ENCODE measurements at places on chromosomes 1 and 21.
A peak's percentile ranks its signal among the peaks of the same experiment; 100 is the strongest.

- no peak for DNase-seq
Observed at GRCh38 chr1:52613636-52614373, 11.6 kb downstream of the GPX7 start.

- DNase-seq: no peak
Observed at GRCh38 chr1:97660431-97661105, 260.3 kb downstream of the DPYD start.

DNA sequence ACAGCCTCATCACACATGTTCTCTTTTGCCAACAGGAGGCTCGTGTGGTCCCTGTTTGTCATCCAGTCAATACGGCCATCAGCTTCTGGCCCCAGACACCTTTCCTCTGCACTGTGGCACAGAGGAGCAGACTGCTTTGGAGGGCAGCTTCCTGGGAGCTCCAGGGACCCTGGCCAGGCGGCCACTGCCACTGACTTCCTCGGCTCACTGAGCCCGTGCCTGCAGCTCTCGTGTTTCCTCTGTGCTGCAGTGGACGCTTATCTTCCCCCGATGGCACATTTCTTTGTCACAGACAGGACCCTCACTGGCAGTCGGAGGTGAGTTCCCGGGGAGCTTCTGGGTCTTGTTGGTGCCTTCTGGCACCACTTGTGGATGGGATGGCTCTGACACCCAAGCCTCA lies 67.0 kb upstream of the DIRAS3 start:
- no peak for DNase-seq

DNA sequence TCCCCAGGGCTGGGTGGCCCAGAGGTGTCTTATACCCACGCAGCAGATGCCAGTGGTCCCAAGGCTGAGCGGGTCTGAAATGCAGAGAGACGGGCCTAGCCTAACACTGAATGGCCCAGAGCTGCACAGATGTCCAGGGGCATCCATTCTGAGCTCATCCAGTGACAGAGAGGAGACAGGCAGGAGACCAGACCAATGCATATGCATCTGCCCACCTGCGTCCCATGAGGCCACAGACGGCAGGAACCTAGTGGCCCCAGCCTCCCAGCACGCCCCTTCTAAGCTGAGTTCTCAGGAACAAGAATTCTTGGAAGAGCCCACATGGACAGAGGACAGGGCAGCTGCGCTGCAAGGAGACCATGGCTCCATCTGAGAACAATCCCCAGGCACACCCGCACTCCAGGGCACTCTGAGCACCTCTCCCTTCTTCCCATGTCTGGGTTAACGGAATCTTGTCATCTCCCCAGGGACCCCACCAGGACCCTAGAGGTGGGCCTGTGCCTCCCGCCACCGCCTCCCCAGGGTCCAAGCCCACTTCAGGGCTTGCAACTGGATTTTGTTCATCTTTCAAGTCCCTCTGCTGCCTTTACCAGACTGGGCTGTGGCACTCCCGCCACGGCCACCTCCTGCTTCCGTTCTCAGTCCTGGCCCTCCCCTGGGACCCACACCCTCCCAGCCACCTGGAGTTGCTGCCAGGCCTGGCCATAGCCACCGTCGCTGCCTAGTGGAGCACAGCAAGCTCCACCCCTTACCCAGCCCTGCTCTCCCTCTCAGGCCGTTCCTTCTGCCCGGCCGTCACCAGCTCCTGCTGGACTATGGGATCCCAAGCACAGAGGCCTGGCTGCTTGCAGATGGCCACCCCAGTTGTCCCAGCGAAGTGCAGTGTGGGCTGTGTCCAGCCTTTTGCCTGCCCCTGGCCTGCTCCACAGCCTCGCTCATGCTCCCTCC lies 3.3 kb downstream of the WNT3A start:
- DNase-seq: no peak

GRCh38 chr1:212313616-212314015 lies 28.4 kb downstream of the PPP2R5A start:
- DNase-seq: no peak

DNA sequence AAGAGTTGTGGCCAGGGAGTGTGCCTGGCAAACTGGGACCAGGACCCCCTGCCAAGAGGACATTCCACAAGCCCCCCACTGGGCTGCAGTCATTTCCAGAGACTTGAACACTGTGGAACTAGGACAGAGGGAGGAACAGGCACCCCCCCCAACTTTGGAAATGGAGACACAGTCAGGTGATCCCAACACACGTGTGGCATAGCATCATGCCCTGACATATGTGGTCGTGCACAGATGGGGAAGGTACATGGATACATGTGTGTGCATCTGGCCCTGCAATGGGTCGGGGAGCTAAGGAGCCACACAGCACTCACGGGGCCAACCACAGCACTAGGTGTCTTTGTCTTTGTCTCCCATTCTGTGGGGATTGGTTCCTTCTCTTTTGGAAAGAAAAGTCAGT lies 6.6 kb upstream of the TFF3 start:
- DNase-seq: no peak

DNA sequence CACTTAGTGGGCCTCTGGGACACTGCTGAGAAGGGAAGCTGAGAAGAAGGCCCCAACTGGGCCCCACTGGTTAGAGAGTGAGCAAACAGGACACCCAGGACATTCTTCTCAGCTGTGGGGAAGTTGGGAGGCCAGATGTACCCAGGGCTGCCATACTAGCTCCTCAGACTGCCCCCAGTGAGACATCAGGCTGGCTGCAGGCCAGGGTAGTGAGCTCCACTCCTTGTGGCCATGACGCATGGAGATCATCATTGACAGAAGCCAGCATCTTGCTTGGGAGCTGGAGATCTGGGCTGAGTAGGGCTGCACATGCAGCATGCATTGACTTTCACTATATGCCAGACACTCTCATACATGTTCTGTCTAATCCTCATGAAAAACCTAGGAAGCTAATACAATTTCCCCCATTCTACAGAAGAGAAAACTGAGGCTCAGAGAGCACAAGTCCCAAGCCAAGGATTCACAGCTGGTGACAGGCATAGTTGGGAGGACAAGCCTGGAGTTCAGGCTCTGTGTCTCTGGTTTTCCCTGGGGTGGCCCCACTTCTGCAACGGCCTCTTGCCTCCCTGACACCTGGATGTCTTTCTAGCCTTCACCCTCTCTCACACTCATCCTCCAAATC lies 24.1 kb upstream of the MYCL start:
- no peak for DNase-seq

DNA sequence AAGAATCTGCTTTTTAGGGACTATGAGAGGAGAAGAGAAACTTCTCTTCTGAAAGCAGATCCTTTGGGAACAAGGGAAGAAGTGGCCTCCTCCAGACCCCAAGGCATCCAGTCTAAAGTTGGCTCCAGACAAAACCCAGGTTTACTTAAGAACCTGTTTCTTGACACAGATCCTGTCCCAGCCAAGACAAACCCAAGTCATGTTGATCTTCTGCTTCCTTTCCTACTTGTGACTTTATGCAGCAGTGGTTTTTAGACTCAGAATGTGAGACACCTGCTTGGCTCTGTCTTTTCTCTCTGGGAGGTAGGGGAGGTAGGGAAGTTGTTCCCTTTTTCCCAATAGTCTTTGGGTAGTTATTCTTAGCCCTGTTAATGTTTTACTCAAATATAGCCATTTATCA lies 38.3 kb downstream of the ELAPOR1 start:
- no peak for DNase-seq

- DNase-seq: no peak
Observed at GRCh38 chr1:171643156-171643555, 9.3 kb downstream of the MYOC start.

GRCh38 chr1:218785928-218786327 lies 387.8 kb upstream of the LYPLAL1 start:
- no peak for DNase-seq

DNA sequence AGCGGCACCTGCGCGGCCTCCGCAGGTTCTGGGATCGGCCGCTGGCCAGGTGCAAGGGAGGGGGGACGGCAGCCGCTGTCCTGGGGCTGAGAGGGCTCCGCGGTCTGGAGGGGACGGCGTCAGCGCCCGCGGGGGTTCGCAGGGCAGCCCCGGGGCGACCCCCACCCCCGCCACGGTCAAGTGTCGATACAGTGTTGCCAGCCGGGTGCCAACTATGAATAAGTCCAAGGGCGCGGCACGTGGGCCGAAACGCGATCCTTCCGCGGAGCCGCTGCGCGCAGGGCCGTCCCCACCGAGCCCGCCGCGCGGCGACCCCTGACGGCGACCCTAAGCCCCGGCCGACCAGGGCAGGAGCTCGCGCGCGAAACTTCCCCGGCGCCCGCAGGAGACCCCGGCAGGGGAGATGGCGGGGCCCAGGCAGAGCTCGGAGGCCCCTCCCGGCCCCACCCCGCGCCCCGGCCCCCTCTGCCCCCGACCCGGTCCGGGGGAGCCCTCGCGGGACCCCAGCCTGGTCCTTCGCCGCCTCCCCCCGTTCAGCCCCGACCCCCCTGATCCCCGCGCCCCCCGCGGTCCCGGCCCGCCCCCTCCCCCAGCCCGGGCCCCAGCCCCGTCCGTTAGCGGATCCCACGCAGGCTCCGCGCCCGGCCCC lies 586 bp upstream of the AGPAT3 start:
- peak; percentile 56 for DNase-seq

- DNase-seq: no peak
Observed at GRCh38 chr1:36816348-36816747, 218.0 kb downstream of the GRIK3 start.

DNA sequence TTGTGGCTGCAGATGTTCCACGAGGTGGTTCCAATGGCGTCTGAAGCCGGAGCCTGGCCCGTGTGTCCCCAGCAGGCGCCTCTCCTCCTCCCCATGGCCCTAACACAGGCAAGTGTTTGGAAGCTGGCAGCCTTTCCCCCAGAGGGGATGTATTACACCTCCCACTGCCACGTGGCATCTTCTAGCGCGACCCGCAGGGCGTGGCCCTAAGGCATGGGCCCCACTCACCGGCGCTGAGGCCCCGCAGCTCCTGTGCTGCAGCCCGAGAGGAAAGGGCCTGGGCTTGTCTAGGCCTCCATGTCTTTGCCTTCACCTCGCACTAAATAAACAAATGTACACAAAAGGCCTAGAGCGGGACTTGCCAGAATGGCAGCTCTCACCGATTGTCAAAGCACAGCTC lies 37.9 kb downstream of the SLC66A1 start:
- no peak for DNase-seq

All from stimulated activated naive CD8-positive, alpha-beta T cell treated with anti-CD3 and anti-CD28 coated beads, Interleukin-15, Interleukin-2, amounts not matched to agents 100 U/mL and 50 U/mL, for 24 hours (primary cell).